ENCODE measurements at places on chromosomes 2 and 18.

DNA sequence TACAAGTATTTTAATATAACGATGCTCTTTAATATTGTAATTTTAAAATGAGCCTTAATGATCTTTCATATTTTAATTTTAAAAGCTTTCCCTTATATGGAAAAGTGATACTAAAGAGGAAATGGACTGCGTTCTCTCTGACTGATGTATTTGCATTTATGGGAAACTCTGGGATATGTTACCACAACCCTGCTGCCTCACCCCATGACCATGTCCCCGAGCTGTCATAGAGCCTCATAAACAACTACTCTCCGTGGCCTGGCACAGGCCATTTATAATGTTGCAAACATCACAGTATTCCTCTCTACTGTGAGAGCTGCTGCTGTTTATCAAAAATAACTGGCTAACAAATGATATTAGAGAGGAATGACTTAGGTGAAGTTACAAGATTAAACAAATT is 75.8 kb upstream of the SEC11C start:
- no peak for DNase-seq

DNA sequence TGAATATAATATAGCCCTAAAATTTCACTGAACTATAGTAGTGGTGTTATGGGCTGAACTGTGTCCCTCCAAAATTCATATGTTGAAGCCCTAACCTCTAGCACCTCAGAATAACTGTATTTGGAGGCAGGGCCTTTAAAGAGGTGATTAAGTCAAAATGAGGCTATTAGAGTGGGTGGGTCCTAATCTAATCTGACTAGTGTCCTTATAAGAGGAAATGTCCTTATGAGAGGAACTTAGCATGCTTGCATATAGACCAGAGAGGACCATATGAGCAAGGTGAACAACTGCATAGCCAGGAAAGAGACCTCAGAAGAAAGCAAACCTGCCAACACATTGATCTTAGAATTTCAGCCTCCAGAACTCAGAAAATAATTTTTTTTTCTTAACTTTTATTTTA is 238.4 kb downstream of the ZEB2 start:
- no peak for DNase-seq

- no peak for DNase-seq
Measured at GRCh38 chr2:48717846-48718245, 37.7 kb downstream of the LHCGR start.

DNA sequence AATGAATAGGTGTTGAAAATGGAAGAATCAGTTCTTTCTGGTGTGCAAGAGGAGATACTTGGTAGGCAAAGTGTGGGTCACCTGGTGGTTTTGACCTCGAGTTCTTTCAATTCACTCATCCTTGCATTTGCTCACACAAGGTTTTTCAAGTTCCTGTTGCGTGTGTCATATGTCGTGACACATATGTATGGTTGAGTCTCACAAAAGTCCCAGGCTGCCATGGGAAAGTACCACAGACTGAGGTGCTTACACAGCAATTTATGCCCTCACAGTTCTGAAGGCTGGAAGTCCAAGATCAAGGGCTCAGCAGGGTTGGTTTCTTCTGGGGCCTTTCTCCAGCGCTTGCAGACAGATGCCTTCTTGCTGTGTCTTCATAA is 64.4 kb downstream of the NCK2 start:
- DNase-seq: no peak

DNA sequence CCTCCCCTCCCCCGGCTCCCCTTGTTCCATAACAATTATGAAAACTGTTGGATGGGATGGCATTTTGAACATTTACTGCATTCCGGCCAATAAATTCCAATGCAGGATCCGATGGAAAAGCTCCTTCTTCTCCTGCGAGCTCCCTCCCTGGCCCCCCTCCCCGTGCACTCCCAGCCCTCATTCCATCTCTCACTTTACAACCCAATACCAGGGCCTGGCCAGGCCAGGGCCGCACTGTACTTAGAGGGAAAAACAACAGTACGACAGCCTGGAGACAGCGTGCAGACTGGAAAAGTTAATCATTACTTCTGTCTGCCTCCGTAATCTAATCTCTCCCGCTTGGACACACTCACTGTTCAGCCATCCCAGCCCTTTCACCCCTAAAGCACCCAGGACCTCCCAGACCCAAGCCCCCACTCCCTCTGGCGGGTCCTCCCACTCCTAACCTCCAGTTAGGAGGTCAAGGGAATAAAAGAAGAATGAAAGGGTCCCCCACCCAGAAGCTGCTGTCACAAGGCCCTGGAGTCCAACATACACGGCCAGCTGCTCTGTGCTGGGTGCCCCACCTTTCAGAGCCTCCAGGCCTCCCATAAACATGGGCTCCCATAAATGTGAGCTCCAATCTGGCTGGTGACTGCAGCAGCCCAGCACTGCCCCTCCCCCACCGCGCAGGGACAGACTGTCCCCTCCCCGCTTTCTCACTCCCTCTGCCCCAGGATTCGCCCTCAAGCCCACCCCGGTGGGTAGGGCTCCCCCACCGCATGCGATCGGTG is 20.6 kb downstream of the SMAD7 start:
- DNase-seq: no peak

- no peak for DNase-seq
Measured at GRCh38 chr2:100339823-100340222, 17.5 kb upstream of the LONRF2 start.

GRCh38 chr18:57844319-57844718 is 41.2 kb upstream of the ATP8B1 start:
- DNase-seq: no peak

DNA sequence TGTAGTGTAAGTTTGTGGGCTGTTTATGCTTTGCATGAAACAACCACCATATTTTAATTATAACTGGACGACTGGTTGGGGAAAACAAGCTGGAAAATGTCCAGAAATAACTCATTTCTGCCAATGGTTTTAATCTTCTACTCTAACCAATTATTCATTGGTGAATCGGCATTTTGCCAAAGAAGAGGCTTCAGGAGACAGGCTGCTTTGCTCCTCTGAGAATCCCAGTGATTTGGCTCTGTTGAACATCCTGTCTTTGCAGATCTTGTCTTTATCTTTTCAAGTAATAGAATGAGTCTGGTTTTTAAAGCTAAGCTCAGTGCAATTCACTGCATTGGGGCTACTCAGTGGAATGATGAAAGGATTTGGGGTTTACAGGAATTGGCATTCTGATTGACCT is 109.6 kb downstream of the APOB start:
- DNase-seq: no peak

GRCh38 chr2:233085037-233085838 is 25.1 kb downstream of the INPP5D start:
- no peak for DNase-seq

DNA sequence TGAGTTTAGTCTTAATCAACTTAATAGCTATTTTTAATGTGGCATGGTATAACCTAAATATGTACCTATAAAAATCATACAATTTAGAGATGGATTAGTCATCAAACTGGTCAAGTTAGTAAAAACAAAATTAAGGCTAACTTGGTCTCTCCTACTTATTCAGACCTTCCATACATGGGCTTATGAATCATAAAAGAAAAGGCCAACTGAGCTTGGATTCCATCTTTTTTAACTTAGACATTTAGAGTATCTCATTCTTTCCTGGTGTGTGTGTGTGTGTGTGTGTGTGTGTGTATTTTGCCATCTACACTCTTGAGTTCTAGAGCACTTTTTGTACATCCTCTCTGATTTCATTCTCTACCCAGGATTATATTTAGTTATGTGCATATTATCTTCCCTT is 637.5 kb downstream of the PLCL1 start:
- no peak for DNase-seq

DNA sequence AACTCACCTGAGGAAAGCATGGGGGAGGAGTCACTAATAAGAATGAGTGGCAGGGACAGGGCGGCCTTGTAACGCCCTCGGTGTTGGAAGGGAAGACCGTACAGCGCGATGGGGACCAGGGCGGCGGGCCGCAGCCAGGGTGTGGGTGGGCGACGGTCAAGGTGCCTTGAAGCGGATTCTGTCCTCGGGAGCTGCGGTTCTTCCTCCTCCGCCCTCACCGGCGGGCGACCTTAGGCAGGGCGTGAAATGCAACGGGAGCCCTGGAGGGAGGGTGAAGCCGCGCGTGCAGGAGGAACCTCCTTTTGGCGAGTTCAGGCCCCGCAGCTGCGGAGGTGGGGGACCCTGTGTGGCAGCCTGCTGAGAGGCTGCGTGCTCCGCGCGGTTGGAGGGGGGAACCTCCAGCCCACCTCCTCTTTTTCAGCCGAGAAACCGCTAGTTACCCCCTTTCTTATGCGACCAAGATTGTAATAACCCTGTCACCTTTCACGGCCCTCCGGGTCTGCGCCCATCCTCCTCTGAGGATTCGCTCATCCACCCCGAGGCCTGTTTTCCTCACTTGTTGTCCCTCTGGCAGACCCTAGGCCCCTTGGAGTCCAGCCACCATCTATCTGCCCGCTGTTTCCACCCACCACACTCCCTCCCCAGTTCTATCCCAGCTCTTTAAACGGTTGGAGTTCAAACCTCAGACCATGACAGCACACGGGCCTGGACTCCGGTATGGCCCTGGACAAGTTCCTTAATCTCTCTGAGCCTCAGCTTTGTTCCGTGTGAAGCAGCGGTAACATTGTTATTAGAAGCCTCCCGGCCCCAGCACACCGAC is 823 bp upstream of the RNU2-63P start:
- DNase-seq: peak; percentile 7

GRCh38 chr18:22813648-22814328 is 119.3 kb upstream of the RBBP8 start:
- DNase-seq: peak; percentile 37

- DNase-seq: no peak
Measured at GRCh38 chr18:37641573-37641972, 76.0 kb upstream of the CELF4 start.

DNA sequence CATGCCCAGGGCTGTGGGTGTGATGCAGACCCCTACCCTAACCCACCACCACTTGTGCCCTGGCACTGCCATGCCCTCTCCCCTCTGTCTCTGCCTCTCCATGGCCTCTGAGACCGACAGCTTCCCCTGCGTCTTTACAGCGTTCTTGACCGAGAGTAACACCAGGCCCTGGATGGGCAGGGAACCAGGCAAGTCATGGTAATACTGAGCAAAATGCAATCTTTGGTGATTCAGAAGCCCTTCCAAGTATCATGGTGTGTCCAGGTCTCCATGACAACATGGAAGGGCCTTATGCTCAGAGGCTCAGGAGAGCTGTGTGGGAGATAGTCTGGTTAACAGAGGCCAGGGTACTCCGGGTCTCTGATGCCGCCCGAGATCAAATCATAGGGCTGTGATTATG is 176.1 kb downstream of the KLHL29 start:
- no peak for DNase-seq

DNA sequence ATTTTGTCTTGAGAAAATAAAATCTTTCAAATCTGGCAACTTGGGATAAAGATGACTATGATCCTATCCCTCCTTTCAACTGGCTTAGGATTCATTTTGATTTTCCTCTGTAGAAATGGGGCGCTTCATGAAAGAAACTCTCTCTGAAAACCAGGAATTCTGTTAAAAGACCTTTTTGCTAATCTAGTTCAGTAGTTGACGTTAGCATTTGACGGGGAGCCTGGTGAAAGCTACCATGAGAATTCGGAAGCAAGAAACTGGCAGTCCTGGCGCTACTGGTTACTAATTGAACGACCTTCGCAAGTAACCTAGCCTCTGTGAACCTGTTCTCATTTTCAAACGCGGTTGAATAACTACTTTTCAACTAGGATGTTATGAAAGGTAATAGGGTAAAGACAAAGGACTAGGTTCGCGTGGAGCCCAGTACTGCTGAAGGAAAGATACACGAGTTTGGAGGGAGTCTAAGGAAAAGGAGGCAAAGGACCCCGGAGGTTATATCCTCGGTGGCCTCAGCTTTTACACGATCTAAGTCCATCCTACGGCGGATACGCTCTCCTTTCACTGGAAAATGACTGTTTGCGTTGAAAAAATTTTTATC is 604 bp upstream of the STK11IP start:
- DNase-seq: no peak

- no peak for DNase-seq
Measured at GRCh38 chr2:85409845-85410583, at the start of gene CAPG. Gene CAPG (minus strand): TSS chr2:85410366. CDS start chr2:85402145, 8,221 bp downstream.

- DNase-seq: no peak
Measured at GRCh38 chr2:46001741-46002506, 295.3 kb upstream of the EPAS1 start.

DNA sequence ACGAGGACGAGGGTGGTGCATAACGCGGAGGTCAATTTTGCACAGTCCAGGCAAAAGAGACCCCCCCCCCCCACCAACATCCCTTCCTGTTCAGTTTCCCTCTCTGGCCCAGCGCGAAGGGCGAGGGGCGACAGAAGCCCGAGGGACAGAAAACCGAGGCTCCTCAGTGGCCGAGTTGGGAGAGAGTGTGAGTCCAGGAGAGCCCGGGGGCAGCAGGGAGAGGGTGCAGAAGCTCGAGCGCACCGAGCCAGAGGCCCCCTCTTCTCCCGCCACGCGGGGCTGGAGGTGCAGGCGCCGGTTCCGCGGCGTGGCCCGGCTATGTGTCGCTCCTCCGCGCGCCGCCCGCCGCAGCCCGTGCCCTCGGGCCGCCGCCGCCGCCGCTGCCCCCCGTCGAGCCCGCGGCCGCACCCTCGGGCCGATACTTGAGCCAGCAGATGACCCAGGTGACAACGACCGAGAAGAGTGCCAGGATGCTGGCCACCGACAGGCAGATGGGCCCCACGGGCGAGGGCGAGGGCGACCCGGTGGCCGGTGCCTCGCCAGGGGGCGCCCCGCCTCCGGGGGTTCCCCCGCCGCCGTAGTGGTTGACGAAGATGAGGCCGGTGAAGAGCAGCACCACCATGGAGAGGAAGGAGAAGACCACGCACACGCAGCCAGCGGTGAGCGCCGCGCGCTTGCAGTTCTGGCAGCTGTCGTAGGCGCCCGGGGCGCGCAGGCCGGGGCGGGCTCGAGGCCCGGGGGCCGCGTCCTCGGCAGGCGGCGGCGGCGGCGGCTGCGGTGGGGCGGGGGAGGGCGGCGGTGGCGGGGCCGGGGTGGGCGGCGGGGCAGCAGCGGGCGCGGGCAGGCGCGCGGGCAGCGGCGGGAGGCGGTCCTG is 20.2 kb upstream of the PAX3 start:
- DNase-seq: peak; percentile 40

- no peak for DNase-seq
Measured at GRCh38 chr2:177201919-177202346, 10.7 kb upstream of the HNRNPA3 start.

GRCh38 chr2:168475636-168476035 is 19.6 kb downstream of the CERS6 start:
- no peak for DNase-seq

GRCh38 chr18:52700816-52701215 is 360.8 kb downstream of the DCC start:
- no peak for DNase-seq

All from NCI-H748 treated with DMSO at 0.1 percent for 48 hours (cell line).